Mammary microvascular endothelial cell (primary cell): ENCODE measurements at places on chromosomes 3 and 15. TPM values are rescaled to one million over a fixed set of nuclear protein-coding genes. Genes with fewer than 3 reads are reported as not detected.

Gene APBA2
- total RNA-seq: 28.7 and 29.7 TPM in 2 replicates

Gene NR1I2
- total RNA-seq: under 0.01 and 0.05 TPM in 2 replicates

Gene MGLL
- total RNA-seq: 116 and 137 TPM in 2 replicates

Gene TRIM42
- not detected in 2 replicates for total RNA-seq

Gene DNAJC19
- total RNA-seq: 28.5 TPM in 2 replicates

Gene PTH1R
- total RNA-seq: not detected in 2 replicates

Gene C3orf52
- 2.1 and 4.0 TPM in 2 replicates for total RNA-seq

Gene MCF2L2
- 0.15 and 1.7 TPM in 2 replicates for total RNA-seq

Gene FANCD2OS
- total RNA-seq: not detected in 2 replicates

Gene UROC1
- not detected in 2 replicates for total RNA-seq

Gene NBEAL2
- 32.0 and 34.7 TPM in 2 replicates for total RNA-seq

Gene PCLAF
- total RNA-seq: 42.4 and 50.4 TPM in 2 replicates

Gene GRAMD2A
- total RNA-seq: 0.20 and 0.47 TPM in 2 replicates
